ENCODE measurements at places on chromosomes 6 and 20.

DNA sequence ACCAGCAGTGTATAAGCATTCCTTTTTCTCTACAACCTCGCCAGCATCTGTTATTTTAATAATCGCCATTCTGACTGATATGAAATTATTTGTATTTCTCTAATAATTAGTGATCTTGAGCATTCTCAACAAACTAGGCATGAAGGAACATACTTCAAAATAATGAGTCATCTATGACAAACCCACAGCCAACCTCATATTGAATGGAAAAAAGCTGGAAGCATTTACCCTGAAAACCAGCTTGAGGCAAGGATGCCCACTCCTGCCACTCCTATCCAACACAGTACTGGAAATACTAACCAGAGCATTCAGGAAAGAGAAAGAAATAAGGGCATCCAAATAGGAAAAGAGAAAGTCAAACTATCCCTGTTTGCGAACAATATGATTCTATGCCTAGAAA is 390.6 kb upstream of the ID4 start:
- DNase-seq, result no peak

GRCh38 chr6:91193446-91193845 is 606.6 kb upstream of the MAP3K7 start:
- no peak for DNase-seq

DNA sequence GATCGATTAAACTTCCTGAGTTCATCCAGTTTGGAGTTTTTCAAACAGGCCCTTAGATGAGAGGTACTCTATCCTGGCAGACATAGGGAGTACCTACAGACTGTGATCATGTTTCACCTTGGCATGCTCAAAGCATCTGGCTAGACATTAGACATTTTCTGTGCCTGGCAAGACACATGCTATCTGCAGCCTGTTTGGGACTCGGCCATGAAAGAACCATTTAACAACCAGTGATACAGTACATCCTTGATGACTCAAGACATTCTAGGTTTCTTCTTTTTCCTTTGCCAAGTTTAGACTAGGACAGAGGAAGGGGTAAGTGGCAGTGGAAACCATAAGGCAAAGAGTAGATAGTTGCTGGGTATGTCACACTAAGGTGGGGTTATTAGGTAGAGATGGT is 15.4 kb upstream of the PAQR8 start:
- no peak for DNase-seq

- no peak for DNase-seq
Measured at GRCh38 chr20:19274412-19275015, 62.1 kb downstream of the SLC24A3 start.

- DNase-seq, result no peak
Measured at GRCh38 chr20:1702328-1702727, 44.7 kb upstream of the SIRPG start.

GRCh38 chr6:157620944-157621343 is 202.1 kb upstream of the SNX9 start:
- DNase-seq, result no peak

DNA sequence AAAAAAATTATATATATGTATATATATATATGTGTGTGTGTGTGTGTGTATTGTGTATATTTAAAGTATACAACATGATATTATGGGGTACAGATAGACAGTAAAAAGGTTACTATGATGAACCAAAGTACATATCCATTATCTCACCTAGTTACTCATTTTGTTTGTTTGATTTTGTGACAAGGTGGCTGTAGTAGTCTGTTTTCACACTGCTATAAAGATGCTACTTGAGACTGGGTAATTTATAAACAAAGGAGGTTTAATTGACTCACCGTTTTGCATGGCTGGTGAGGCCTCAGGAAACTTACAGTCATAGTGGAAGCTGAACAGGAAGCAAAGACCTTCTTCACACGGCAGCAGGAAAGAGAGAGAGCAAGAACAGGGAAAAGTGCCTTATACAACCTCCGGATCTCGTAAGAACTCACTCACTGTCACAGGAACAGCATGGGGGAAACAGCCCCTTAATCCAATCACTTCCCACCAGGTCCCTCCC is 30.2 kb upstream of the DACT2 start:
- no peak for DNase-seq
